ENCODE measurements at places on chromosomes 4 and X. TPM values are rescaled to one million over a fixed set of nuclear protein-coding genes. Genes with fewer than 3 reads are reported as not detected.

The TMEM164 gene
- 44.6 TPM for polyA plus RNA-seq

The RBMXL3 gene
- polyA plus RNA-seq = not detected

The HSFX1 gene
- 3.1 TPM for polyA plus RNA-seq

The GPRASP3 gene
- 10.7 TPM for polyA plus RNA-seq

The POU4F2 gene
- not detected for polyA plus RNA-seq

GRCh38 chrX:104864296-104864695, 298.3 kb downstream of the IL1RAPL2 start:
- DNase-seq = no peak

DNA sequence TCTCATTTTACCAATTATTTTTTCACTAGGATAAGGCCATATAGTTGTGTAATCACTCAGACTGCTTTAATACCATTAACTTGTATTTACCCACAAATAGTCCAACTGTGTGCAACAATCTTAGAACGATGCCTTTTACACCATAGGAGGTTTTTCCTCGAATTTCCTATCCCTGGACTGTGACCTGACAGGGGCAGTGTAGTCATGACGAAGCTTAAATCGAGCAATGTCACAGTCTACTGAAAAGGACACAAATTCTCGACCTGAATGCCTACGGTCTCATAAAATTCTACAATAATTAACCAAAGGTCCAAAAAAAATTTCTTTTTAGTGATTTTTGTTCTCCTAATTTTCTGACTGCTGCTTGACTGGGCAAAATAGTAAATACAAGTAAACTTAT, 208.9 kb downstream of the ADAMTS3 start:
- DNase-seq = no peak

DNA sequence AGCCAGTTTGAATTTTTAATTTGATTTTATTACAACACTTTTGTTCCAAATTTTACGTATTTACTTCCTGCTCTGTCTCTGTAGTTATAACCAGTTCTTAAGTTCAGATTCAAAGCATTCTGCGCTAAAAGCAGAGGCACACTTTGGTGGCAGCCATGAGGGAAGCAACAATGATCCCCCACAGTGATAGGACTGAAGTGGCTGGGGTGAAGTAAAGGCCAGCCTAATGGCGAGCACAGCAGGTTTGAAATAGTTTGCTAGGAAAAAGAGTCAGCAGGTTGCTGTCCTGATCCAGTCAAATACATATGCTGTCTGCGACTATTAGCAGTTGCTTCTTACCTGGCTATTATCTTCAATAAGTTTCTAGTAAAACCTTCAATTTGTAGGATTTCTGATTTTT, 176.3 kb downstream of the RPA4 start:
- DNase-seq = no peak

GRCh38 chr4:98838977-98839618, 89.8 kb downstream of the EIF4E start:
- DNase-seq = no peak

DNA sequence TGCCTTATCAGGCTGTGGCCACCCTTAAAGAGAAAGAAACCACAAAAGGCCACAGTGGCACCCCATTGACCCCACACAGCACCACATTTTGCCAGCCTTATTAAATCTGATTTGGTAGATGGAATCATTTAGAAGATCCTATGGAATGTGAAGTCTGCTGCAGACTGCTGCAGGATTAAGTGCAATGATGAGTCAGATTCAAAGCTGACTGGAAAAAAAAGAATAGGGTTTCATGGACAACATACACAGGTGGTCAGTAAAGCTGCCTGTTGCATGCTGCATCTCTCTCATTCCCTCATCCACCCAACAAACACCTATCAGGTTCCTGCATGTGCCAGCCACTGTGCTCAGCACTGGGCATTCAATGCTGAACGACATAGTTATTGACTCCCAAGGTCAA, 56.6 kb downstream of the CHST7 start:
- DNase-seq = no peak

- DNase-seq = no peak
Observed at GRCh38 chr4:7971881-7972500, 32.3 kb upstream of the AFAP1 start.

DNA sequence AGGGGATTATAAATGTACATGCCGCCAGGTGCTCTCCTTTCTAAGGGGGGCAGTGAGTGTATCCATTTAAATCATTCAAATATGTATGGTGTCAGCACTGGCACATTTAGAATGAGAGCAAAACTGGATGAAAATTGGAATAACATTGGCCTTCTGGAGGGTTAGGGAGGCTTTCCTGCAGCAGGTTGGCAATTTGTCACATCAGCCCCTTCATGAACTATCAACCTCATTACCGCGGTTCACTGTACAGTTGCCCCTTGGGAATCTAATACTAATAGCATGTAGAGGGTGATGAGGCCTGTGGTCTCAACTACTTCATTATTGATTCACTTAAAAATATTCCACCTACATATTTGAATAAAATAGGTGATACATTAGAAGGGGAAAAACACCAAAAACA, 117.9 kb downstream of the PDHA2 start:
- no peak for DNase-seq

DNA sequence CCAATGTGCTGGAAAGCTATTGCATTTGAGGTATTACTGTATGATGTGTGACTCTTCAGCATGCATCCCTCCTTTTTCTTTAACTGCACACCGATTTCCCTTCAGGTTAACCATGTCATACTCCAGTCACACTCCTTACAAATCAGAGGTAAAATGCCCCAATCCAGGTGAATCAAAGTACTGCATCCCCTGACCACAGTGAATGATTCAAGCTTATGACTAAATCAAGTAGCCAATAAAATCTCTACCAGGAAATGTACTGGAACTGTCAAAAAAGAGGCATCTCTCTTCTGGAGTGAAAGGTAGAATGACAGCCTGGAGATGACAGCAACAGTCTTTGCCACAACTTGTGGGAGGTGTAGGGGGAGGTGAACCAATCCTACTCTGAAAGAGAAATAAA, 10.4 kb downstream of the ADAMTS3 start:
- DNase-seq = no peak

Measured in large intestine (tissue), 12 donors.